Esophagus muscularis mucosa (tissue), 4 donors: ENCODE measurements at places on chromosomes 2 and 18. TPM values are rescaled to one million over a fixed set of nuclear protein-coding genes. Genes with fewer than 3 reads are reported as not detected.

DNA sequence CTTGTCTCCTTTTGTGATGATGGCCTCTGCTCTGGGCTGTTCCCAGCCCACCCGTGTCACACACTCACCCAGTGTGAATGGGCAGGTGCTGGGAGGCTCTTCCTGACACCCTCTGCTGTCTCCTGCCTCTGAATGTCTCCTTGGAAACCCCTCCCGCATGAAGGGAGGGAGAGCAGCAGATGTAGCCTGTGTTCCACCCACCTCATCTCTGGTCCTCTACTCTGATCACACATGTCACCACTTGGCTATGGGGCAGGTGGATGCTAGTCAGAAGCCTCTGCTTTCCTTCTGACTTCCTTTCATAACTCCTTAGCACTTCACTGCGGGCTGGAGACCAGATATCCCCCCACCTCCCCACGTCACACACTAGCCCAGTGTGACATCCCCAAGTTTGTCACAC, 23.9 kb downstream of the EFR3B start:
- no peak overlapping the region for H3K27ac ChIP-seq
- DNase-seq, result no peak
- no peaks in the 10 kb centered on the region for H3K36me3 ChIP-seq
- no peaks in the 10 kb centered on the region for H3K27me3 ChIP-seq

Gene LRRTM1
- total RNA-seq, result 0.83 TPM

GRCh38 chr2:46394649-46395510, 84.5 kb upstream of the TMEM247 start:
- H3K36me3 ChIP-seq, result no peaks in the 10 kb centered on the region
- H3K4me1 ChIP-seq, result no peaks in the 10 kb centered on the region
- no peak for DNase-seq
- H3K4me3 ChIP-seq, result no peak overlapping the region
- no peak overlapping the region for H3K27ac ChIP-seq

Gene IER3IP1
- 7.0 TPM for total RNA-seq

Gene GBX2
- total RNA-seq, result not detected

DNA sequence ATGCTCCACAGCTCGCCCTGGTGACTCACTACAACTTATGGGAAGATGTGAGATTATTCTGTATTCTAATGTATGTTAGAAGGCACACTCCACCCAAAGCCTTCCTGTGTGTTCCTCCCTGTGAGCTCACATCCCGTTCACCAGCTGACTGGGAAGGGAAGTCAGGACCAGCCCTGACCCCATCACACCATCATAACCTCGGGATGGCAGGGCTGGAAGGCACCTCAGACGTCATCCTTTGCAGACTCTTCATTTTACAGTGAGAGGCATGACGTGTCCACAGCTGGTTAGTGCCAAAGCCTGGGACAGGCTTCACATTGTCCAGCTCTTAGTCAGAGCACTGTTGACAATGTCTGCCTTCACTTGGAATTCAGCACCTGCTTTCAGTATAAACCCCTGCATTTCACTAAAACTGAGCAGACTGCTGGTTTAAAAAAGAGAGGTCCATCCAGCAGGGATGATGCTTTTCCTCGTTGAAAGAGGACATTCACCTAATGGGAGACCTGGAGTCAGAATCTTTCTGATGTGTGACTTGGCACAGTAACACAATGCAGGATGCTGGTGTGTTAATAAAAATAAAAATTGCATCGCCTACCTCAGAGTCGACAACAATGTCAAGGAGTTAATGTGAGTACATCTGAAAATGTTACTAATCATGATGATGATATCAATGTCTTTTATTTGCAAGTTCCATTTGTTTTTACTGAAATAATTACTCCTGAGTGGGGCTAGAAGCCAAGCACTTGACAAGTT, 418.0 kb upstream of the TNP1 start:
- H3K36me3 ChIP-seq, result no peaks in the 10 kb centered on the region
- peaks cover 16% of the 10 kb centered on the region for H3K4me1 ChIP-seq
- H3K4me3 ChIP-seq, result no peak overlapping the region
- DNase-seq, result no peak
- no peaks in the 10 kb centered on the region for H3K27me3 ChIP-seq

DNA sequence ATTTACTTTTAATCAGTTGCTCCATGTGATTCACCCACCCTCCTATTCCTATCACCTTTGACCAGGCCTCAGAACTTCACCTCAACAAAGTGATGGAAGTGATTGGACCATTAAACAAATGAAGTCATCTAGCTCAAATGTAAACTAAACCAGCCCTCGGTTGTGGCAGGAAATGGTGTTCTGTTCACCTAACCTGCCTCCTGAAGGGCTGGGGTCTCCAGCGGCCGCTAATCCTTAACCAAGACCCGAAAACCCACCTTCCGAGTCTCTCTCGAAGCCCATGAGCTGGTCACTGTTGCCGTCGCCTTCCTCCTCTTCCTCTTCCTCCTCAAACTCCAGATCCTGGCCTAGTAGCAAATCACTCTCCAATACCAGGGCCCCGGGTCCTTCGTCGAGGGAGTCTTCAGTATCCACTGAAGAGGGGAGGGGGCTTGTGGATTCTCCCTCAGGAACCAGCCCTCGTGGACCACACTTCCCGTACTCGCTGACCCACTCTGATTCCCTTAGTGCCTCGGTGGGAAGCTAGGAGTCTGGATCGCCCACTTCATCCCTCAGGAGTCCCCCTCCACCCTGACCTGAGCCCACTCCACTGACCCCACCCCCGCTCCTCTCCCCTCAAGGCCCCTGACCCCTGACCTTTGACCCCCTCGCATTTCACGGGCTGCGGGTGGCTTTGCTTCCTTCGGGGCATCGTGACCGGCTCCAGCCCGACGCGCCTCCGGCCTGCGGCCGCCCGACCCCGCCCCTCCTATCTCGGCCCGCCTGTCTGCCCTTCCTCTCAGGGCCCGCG, 503 bp downstream of the ZNF513 start:
- H3K27me3 ChIP-seq, result no peaks in the 10 kb centered on the region
- H3K4me3 ChIP-seq, result peak overlapping the region; percentile 92
- peak overlapping the region; percentile 90 for H3K27ac ChIP-seq
- H3K36me3 ChIP-seq, result peaks cover 72% of the 10 kb centered on the region

- H3K27ac ChIP-seq, result no peak overlapping the region
- H3K4me1 ChIP-seq, result no peaks in the 10 kb centered on the region
- no peaks in the 10 kb centered on the region for H3K27me3 ChIP-seq
These were observed 61.8 kb upstream of the RPL31 start for GRCh38 chr2:100940240-100940639.

GRCh38 chr2:155273323-155273722, 574.8 kb downstream of the KCNJ3 start:
- no peak for DNase-seq
- H3K4me1 ChIP-seq, result no peaks in the 10 kb centered on the region
- H3K27ac ChIP-seq, result no peak overlapping the region
- no peaks in the 10 kb centered on the region for H3K27me3 ChIP-seq

Gene SERPINB2
- total RNA-seq, result not detected

Gene RAB27B
- 0.42 TPM for total RNA-seq

Gene TRPM8
- total RNA-seq, result not detected

Gene CREG2
- not detected for total RNA-seq

Gene CNTNAP5
- not detected for total RNA-seq

GRCh38 chr2:56222481-56222880, 38.7 kb downstream of the CCDC85A start:
- H3K27ac ChIP-seq, result no peak overlapping the region
- no peaks in the 10 kb centered on the region for H3K4me1 ChIP-seq
- H3K27me3 ChIP-seq, result no peaks in the 10 kb centered on the region
- DNase-seq, result no peak
- H3K4me3 ChIP-seq, result no peak overlapping the region

DNA sequence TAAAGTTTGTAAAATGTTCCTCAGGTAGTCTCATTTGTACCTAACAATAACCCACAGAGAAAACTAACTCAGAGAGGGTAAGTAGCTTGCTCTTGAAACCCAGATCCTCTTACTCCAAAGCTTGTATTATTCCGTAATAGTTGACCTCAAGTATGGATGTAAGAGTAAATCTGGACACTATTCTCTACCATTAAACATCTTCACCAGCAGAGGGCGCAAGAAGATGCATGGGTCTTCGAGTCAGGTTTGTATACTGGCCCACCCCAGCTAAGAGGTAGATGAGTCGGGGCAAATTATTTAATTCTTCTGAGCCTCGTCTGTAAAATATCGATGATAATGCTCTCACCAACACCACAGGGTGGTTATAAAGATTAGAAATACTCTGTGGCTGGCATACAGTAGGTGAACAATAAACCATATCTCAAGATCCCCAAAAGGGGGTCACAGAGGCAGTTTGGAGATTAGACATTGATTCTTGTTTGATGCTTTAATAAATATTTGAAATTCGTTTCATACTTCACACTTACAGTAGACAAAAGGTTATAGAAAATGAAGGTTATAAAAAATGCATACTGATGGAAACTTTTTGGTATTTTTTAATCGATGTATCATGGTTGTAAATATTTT, 3.5 kb upstream of the CABLES1 start:
- no peaks in the 10 kb centered on the region for H3K27me3 ChIP-seq
- no peak overlapping the region for H3K27ac ChIP-seq
- H3K4me1 ChIP-seq, result peaks cover 26% of the 10 kb centered on the region
- DNase-seq, result no peak
- no peaks in the 10 kb centered on the region for H3K36me3 ChIP-seq
- no peak overlapping the region for H3K4me3 ChIP-seq

GRCh38 chr2:147365622-147366021, 479.2 kb upstream of the ACVR2A start:
- H3K4me1 ChIP-seq, result peaks cover 26% of the 10 kb centered on the region
- no peak overlapping the region for H3K27ac ChIP-seq
- H3K27me3 ChIP-seq, result no peaks in the 10 kb centered on the region
- DNase-seq, result no peak

DNA sequence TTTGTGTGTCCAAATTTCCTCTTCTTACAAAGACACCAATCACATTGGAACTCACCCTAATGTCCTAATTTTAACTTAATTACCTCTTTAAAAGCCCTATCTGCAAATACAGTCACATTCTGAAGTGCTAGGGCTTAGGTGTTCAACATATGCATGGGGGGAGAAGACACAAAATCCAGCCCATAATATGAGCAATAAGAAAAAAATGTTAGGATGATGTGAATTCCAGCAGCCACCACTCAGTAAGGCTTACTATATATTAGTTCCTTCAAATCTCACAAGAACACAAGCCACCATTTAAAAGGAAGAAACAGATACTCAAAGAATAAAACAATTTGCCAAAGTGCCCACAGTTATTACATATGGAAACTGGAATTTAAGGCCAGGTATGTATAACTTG, 285.7 kb downstream of the EPHA4 start:
- no peak overlapping the region for H3K27ac ChIP-seq
- no peak for DNase-seq
- H3K36me3 ChIP-seq, result no peaks in the 10 kb centered on the region
- no peaks in the 10 kb centered on the region for H3K27me3 ChIP-seq
- no peak overlapping the region for H3K4me3 ChIP-seq
- no peaks in the 10 kb centered on the region for H3K4me1 ChIP-seq

GRCh38 chr2:227082286-227082685, 81.7 kb downstream of the COL4A4 start:
- no peak for DNase-seq
- no peaks in the 10 kb centered on the region for H3K4me1 ChIP-seq
- H3K27ac ChIP-seq, result no peak overlapping the region
- H3K36me3 ChIP-seq, result no peaks in the 10 kb centered on the region
- no peaks in the 10 kb centered on the region for H3K27me3 ChIP-seq

DNA sequence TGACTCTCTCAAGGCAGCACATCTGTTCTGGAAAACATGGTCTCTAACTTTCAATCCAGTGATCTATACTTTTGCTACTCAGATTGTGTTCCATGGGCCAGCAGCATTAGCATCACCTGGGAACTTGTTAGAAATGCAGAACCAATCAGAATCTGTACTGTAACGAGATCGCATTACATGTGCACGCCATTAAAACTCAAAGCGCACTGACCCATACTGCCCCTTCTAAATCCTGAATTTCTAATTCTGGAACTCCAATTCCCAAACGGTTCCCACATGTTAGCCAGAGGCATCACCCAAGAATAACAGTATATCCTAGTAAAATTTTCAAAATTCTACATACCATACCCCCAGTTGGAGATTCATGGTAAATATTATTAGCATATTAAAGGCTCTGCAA, 10.5 kb upstream of the DCTN1 start:
- H3K27ac ChIP-seq, result no peak overlapping the region
- peaks cover 53% of the 10 kb centered on the region for H3K4me1 ChIP-seq
- peak overlapping the region; percentile 90 for H3K4me3 ChIP-seq
- no peaks in the 10 kb centered on the region for H3K36me3 ChIP-seq
